ENCODE measurements at places on chromosomes 5 and 9. TPM values are rescaled to one million over a fixed set of nuclear protein-coding genes. Genes with fewer than 3 reads are reported as not detected.

Gene PCDHGA5
- 2.9 TPM for total RNA-seq

- DNase-seq = no peak
Observed at GRCh38 chr9:34825775-34826174, 115.8 kb upstream of the CCL21 start.

DNA sequence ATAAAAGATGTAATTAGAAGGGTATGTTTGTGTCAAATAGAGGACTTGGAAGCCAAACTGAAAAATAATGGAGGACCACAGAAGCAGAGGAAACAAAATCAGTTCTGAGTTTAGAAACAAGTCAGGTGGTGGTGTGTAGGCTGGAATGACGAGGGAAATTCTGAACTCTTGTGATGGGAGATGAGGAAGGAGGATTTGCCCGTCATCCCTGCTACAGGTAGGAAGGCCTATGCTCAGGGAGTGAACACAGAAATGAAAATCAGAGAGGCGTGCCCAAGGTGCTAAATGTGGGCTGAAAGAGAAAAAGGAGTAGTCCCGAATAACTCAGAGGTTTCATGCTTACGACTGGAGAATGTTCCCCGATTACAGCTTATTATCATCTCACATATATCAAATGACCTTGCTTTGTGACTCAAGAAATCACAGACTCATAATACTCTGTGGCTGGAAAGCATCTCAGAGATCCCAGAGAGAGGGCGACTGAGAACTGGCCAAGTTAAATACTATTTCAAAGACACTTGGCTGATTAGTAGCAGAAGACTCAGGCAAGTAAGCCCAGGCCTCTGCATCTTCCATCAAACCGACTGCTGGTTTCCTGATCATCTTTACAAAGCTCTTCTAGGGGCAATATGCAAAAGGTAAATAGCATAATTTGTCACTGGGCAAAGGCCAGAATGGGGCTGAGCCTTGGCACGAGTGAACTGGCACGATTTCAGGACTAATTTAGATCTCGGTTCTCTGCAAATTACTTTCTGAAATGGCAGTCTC is 126.0 kb downstream of the SUSD1 start:
- no peak for DNase-seq

Gene IFNA2
- not detected for total RNA-seq

- no peak for DNase-seq
Observed at GRCh38 chr9:124527781-124528180, 20.6 kb upstream of the NR5A1 start.

DNA sequence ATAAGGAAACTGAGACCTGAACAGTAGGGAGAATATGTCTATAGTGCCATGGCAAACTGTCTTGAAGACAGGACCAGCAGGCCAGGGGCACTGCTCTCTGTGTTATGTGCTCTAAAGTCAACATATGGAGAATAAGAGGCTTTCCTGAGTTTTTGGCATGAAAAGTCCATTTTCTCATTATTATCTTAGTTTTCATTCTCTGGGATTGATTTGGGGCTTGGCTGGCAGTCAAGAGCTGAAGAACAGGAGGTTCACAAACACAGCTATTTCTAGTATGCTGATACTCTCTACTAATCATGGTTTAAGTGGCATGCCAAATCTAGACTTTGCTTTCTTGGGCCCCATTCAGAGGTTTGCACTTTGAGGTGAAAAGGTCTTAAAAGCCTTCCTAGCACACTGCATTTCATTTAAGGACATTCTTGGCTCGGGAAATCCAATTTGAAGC is 404.4 kb downstream of the ZNF608 start:
- peak; percentile 98 for DNase-seq

Gene RNF183
- 0.88 TPM for total RNA-seq

DNA sequence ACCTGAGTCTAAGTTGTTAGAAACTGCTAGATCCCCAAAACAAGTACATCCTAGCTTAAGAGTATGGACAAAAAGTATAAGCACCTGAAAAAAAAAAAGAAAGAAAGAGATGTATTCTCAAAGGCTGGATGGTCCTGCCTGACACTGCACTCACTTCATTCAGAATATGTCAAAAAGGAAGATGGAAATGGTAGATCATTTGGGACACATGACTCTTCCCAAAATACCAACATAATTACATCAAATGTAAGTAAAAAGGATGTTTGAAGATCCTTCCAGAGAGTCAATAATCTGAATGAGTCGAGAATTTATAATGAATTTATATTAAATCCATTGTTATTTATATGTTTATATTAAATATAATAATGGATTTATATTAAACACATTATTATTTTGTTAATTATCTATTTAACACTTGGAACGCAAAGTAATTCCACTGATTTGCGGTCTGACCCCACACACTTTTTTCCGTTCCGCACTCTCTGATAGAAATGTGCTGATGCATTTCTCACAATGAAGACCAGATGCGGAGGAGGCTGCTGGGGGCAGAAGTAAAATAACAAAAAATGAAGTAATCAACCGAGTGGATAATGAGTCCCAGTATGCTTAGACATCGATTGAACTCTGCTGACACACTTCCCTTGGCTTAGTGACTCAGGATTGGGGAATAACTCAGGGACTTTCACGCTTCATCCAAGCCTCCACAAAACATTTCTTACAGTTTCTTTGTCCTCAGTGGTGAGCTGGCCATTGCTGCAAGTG is 201.2 kb downstream of the ADAMTS12 start:
- no peak for DNase-seq

DNA sequence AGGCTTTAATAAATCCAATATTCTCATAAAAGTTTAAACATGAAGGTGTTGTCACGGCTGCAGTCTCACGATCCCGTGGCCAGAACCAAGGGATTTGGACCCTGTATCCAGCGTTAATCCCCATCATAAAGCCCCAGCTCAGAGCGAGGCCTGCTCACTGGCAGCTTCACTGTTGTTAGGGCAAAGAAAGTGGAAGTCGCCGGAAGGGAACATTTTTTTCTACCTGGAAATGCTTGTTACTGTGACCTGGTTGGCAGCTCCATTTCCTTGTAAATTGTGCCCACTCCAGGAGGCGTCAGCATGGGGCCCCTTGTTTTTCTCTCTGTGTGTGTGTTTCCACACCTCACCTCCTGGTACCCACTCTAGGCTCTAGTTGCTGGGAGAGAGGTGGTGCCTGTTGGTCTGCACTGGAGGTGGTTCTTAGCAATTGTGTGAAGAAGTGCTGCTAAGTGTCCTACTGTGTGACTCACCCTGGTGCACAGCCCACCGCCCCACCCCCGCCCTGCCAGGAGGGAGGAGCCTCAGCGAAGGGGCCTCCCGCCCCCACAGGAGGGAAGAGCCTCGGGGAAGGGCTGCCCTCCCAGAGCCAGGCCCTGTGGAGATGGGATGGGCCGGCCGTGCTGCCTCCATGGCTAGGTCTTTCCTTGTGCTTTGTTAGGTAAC is 105.1 kb downstream of the EHMT1 start:
- DNase-seq = no peak

GRCh38 chr5:5688925-5689310 is 266.4 kb downstream of the ICE1 start:
- no peak for DNase-seq

DNA sequence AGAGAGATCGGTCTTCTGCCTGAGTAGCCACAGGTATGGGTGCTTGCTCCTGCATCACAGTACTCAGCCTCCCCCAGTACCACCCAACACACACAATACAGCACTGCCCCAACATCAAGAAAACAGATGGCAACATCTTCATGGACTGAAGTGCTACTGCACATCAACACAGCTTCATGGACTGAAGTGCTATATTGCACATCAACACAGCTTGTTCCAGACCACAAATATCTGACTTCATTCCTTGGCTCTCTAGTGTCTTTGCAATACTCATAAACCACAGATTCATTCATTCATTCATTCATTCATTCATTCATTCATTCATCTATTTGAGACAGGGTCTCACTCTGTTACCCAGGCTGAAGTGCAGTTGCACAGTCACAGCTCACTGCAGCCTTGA is 31.1 kb upstream of the PCA3 start:
- no peak for DNase-seq

GRCh38 chr5:65151614-65152013 is 330.1 kb downstream of the ADAMTS6 start:
- DNase-seq = peak; percentile 47

DNA sequence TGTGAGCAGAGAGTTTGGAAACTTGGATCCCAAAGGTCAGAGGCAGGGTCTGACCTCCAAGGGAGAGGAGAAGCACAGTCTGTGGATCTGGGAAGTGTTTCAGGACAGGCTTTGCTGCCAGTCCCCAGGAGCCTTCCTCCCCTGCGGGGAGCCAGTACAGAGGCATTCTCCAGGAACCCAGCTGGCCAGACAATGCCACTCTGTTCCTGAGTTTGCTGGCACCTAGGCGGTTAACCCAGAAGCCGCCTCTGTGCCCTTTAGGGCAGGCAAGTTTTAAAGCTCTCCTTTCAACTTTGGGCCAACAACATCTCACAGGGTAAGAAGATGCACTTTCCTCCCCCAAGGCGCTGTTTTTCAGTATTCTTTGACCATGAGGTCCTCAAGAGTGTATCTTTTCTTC is 37.0 kb upstream of the FGF1 start:
- DNase-seq = no peak

Gene CTXN3
- total RNA-seq = not detected

GRCh38 chr5:151773951-151774350 is 2.2 kb downstream of the G3BP1 start:
- DNase-seq = no peak

Gene CMYA5
- 12.3 TPM for total RNA-seq

DNA sequence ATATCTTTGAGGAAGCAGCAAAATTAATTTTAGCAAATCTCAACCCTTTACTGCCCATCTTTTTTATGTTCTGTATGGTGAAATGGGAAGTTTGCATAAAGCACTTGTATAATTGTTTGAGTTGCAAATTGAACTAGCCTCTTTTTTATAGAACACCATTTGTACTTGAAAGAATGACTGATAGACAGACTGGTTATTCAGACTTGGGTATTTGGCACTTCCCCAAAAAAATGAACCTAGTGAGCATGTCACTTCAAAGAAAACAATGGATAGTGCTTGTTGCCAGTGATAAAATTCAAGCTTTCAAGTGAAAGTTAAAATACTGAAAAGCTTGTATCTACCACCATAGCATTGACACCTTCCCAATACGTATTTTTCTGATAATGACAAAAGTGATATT is 115.8 kb downstream of the ERCC6L2 start:
- DNase-seq = no peak

Gene GM2A
- total RNA-seq = 31.3 TPM

DNA sequence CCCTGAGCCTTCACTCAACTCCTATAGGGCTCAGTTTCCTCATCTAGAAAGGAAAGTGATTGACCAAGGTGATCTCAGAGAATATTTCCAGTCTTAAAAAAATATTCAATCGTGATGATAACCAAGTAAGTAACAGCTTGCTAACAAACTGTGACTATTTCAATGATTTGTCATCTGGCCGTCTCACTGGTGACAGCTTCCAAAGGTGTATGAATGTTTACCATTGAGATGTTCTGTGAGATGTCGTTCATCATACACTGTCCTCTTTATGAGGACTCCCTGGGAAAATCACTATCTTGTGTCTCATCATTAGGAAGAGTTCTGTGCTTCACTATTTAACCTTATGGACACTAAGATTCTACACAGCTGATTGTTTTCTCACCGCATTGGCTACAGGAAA is 75.7 kb downstream of the GLIS3 start:
- no peak for DNase-seq

DNA sequence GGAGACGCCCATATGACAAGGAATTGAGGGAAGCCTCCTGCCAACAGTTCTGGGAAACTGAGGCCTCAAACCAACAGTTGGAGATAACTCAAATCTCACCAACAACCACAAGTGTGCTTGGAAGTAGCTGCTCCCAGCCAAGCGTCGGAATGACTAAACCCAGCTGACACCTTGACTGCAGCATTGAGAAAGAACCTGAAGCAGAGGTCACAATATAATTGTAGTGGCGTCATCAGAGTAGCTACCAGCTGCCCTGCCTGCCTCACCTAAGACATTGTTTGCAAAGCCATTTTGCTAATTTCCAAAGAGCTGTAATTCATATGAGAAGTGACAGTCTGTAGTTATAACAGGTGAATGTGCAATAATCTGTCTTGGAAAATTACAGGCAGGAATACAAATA is 40.8 kb upstream of the ANKRD31 start:
- DNase-seq = no peak

GRCh38 chr5:140341591-140341990 is 4.8 kb downstream of the HBEGF start:
- no peak for DNase-seq

All from lung (tissue), 17 donors.